Stimulated activated CD8-positive, alpha-beta memory T cell treated with anti-CD3 and anti-CD28 coated beads, Interleukin-2, amount 100 ng/mL, for 1 hour (primary cell): ENCODE measurements at places on chromosomes 12 and 14.

GRCh38 chr14:51609955-51610283, 41.8 kb upstream of the FRMD6 start:
- no peak for DNase-seq

- no peak for DNase-seq
Observed at GRCh38 chr12:42135259-42135814, 9.3 kb downstream of the GXYLT1 start.

GRCh38 chr12:131106349-131106941, 152.7 kb downstream of the ADGRD1 start:
- no peak for DNase-seq

- no peak for DNase-seq
Observed at GRCh38 chr14:56160088-56160487, 41.9 kb downstream of the PELI2 start.

DNA sequence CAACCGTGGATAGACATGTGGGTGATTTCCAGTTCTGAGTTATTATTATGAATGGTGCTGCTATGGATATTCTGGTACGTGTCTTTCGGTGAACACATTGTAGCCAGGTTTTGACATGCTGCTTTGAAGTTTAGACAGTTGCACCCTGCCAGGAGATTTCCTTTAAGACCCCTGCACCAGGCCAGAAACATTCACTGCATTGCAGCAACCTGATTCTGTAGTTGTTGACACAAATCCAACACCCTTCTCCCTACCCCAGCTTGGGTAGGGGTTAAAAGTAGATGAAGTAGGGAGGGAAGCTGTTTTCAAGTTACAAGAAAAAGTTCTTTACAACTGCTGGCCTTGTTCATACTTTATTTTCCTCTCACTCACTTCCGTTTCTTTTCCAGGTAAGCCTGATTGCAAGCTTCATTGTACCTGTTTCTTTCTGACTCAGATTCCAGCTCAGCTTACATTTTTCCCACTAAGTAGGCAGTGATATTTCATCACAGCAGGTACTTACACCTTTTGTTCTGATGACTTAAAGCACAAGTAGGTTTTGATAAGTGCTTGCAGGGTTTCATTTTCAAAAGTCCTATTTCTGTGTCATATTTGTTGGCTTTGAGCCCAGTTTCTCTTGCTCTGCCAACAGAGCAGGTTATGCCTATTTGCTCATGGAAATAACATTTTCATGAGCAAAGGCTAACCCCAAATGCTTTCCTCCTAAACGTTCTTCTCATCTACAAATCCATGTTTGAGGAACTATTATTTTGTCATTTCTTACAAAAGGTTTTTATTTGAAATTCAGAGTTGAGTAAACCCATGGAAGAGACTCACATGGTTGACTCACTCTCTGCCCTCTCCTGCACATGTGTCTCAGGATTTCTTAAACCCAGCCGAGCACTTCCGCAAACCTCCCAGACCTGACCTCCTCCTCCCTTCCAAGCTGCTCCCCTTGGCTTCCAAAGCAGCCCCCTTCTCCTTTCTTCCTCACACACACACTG, 12.1 kb upstream of the LTA4H start:
- no peak for DNase-seq

- DNase-seq = no peak
Observed at GRCh38 chr14:34620839-34621238, 9.1 kb downstream of the SNX6 start.

DNA sequence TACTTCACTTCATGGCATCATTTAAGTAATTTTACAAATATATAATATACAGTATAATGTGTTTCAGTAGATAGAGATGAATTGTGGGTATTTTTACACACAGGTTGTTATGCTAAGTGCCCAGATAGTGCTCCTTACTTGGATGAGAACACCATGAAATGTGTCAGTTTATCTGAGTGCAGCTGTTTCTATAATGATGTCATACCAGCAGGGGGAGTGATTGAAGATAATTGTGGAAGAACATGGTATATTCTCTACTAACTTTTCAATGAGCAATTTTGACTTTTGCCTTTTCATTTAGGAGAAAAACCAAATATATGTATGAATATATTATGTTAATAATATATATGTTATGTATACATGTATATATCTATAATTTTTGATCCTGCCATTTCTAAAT, 221.6 kb downstream of the LRRK2 start:
- DNase-seq = no peak

DNA sequence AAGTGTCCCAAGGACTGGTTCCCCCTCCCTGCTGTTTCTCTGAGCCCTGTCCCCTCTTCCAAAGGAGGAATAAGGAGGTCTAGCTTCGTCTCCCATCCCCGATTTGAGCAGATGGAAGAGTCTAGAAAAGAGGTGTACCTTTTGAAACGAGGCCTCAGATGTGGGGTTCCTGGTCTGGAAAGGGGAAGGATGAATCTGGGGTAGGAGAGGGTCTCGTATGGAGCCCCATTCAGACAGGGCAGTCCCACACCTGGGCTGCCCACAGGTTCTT, 13.3 kb downstream of the MEG3 start:
- DNase-seq = no peak

DNA sequence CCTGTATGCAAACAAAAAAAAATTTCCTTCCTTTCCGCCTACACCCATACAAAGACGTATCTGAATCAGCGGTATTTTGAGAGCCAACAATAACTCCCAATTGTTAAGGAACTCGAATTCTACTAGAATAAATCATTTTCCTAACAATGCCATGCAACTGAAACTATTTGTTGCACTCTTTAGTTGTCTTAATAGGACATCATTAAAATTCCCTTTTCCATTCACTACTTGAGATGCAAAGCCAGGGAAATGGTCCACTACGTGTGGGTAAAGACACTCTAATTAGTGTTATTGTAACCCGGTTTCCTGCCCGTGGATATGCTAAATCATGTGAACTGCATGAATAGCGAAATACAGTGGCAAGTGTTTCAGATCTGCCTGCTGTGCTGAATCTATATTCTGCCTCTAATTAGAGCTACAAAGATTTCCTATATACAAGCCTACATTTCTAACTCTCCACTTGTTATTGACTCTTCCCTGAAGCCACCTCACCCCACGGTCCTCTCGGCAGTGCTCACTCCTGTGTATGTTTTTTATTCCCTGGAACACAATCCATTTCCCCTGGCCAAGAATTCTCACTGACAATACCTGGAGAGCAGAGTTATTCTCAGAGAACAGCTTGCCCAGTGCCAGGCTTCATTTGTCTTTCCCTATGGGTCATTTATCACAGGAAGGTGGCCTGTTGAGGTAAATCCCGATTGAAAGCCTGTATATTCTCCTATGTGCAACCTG, 168.3 kb downstream of the PAWR start:
- DNase-seq = no peak

GRCh38 chr12:18646286-18646890, 91.4 kb downstream of the PLCZ1 start:
- no peak for DNase-seq

GRCh38 chr12:53995378-53996239, 4.4 kb upstream of the HOXC9 start:
- no peak for DNase-seq

- no peak for DNase-seq
Observed at GRCh38 chr14:23377198-23377550, 328 bp downstream of the CMTM5 start.

DNA sequence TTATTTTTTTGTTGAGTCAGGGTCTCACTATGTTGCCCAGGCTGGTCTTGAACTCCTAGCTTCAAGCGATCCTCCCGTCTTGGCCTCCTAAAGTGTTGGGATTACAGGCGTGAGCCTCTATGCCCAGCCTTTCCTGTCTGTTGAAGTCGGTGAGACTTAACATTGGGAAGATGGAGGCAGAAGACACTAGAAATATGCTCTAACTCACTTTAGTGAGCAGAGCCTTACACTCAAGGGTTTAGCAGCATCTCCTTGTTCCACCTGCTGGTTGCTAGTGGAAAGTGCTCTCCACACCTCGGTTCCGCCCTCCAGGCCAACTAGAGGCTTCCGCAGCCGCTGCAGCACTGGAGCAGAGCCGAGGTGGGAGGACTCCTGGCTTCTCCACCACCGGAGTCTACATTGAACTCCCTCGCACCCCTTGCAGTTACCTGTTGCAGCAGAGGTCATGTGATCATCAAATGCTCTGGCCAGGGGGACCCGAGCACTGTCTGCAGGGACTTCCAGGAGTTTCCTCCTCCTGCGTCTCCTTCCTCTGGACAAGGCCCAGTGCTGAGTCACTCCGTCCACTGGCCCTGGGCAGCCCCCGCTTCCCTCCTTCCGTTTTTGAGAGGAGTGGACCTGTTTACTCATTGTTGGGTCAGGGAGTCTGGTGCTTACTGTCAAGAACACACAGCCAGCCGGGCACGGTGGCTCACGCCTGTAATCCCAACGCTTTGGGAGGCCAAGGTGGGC, 9.4 kb upstream of the HVCN1 start:
- peak; percentile 55 for DNase-seq

DNA sequence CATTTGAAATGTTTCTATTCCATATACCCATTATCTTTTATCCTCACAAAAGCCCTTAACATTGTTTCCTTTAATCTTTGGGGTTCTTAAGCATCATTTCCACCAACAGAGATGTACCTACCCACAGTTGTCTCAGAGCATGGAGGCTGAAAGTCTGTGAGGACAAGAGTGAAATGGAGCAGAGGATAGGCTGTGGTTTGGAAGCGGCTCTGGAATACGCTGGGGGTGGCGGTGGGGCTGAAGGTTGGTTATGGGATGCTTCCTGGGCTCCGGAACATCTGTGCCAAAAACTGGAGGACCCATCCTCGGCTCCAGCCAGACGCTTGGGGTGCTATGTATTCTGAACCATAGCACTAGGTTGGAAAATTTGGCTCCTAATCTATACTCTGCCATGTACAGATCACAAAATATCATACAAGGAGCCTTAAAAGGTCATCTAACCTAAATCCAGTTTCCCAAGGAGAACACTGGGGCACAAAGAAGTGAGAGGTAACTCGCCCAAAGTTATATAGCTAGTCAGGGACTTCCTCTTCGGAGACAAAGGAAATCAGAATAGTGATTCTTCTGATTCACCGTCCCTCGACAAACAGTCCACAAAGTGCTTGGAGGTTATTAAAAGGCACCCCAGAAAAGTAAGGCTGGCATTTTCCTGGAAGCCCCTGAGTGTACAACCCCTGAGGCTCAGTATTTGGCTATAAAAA, 2.5 kb downstream of the PPP1R3E start:
- no peak for DNase-seq

DNA sequence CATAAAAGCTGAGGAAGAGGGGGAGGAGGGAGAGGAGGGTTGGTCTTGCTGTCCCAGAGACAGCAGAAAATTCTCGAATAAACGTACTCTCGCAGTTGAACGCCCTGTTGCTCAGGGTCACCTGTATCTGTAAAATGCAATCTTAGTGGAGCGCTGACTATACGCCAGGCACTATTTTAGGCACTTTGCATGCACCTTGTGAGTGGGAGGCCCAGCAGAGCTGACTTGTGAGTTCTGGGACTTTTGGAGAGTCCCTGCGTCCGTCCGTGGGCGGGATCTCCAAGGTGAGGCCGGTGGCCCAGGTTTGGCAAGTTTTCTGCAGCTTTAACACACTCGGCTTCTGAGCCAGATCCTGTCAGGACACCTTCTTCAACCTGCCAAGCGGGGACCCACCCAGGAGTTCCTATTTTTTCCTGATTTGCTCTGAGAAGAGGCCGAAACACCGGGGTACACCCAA, 32.5 kb upstream of the PLEKHG6 start:
- DNase-seq = no peak
